ENCODE measurements at places on chromosomes 11 and 22.

GRCh38 chr11:133947321-133947756 is 9.4 kb downstream of the IGSF9B start:
- peak; percentile 52 for DNase-seq

DNA sequence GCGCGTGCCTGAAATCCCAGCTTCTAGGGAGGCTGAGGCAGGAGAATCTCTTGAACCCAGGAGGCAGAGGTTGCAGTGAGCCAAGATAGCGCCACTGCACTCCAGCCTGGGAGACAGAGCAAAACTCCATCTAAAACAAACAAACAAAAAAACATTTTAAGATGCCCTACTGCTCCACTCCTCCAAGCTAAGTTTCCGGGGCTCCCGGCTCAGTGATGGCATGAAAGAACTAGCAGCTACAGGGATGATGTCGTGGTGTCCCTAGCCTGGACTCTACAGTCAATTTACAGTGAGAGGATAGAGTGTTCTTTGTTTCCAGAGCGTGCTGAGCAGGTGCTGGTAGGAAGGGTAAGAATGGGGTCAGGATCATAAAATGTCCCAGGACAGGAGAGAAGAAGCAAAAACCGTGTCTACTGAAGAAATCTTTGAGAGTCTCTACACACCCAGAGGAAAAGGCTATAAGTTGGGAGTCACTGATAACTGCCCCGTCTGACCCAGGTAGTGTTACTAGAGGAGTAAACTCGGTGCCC is 1.2 kb upstream of the ZBTB3 start:
- DNase-seq = no peak

GRCh38 chr11:80321786-80322185 is 881.0 kb upstream of the TENM4 start:
- no peak for DNase-seq

GRCh38 chr22:46965555-46966494 is 203.4 kb downstream of the TBC1D22A start:
- no peak for DNase-seq

- no peak for DNase-seq
These were observed 20.8 kb downstream of the COMMD9 start for GRCh38 chr11:36268337-36268985.

- no peak for DNase-seq
These were observed 47.2 kb upstream of the CEP295 start for GRCh38 chr11:93614173-93614722.

DNA sequence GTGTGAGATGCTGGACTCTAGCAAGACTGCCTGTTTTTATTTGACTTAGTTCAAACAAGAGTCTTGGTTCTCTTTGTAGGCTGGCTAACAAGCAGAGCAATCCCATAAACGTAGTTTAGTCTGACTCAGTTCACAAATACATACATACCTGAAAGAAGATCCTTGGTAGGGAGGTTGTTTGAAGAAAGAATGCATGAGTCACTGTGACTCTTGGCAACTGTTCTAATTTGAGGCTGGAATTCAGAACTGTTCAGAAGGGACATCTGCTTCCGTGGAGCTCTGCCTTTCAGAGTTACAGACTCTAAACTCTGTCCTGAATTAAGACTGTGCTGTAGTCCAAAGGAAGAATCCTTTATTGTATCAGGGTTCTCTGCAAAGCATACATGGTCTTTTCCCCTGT is 32.2 kb downstream of the C2CD3 start:
- DNase-seq = peak; percentile 98

DNA sequence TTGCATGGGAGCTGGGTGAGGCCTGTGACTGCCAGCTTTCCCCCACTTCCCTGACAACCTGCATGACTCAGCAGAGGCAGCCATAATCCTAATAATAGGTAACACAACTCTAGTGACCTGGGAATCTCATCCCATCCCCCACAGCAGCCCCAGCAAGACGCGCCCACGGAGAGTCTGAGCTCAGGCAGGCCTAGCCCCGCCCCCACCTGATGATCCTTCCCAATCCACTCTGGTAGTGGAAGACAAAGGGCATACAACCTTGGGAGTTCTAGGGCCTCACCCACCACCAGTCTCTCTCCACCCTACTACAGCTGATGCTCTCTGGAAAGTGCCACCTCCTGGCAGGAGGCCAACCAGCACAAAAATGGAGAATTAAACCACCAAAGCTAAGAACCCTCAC is 60.3 kb downstream of the CWF19L2 start:
- DNase-seq = no peak

DNA sequence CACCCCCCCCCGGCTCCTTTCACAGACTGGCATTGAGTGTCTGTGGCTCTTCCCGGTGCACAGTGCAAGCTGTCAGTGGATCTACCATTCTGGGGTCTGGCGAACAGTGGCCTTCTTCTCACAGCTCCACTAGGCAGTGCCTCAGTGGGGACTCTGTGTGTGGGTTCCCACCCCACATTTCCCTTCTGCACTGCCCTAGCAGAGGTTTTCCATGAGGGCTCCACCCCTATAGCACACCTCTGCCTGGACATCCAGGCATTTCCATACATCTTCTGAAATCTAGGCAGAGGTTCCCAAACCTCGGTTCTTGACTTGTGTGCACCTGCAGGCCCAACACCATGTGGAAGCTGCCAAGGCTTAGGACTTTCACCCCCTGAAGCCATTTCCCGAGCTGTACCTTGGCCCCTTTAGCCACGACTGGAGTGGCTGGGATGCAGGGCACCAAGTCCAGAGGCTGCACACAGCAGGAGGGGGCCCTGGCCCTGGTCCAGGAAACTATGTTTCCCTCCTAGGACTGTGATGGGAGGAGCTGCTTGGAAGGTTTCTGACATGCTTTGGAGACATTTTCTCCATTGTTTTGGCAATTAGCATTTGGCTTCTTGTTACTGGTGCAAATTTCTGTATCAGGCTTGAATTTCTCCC is 26.0 kb downstream of the BCL2L13 start:
- DNase-seq = no peak

DNA sequence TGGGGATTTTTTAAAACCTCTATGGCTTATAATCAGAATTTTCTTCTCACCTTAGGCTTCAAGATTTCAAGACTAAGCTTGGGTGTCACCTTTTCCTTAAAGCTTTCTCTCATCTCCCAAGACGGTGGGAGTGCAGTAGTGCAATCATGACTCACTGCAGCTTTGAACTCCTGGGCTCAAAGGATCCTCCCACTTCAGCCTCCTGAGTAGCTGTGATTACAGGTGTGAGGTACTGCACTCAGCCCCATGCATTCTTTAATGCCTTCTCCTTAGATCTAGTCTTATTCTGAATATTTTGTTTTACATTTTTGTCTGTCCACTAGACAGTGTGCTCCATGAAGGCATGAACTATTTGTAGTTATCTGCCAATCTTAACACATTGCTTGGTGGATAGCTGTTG is 55.7 kb upstream of the FAT3 start:
- no peak for DNase-seq

GRCh38 chr11:109512680-109513079 is 90.7 kb downstream of the C11orf87 start:
- DNase-seq = no peak

GRCh38 chr11:7696424-7696823 is 9.9 kb downstream of the OVCH2 start:
- DNase-seq = no peak

- peak; percentile 53 for DNase-seq
These were observed 66.3 kb downstream of the C11orf91 start for GRCh38 chr11:33634291-33634834.

- DNase-seq = peak; percentile 82
These were observed 1945.3 kb upstream of the RAG2 start for GRCh38 chr11:38543311-38543710.

GRCh38 chr11:61039916-61040315 is 62.4 kb upstream of the CD5 start:
- no peak for DNase-seq

DNA sequence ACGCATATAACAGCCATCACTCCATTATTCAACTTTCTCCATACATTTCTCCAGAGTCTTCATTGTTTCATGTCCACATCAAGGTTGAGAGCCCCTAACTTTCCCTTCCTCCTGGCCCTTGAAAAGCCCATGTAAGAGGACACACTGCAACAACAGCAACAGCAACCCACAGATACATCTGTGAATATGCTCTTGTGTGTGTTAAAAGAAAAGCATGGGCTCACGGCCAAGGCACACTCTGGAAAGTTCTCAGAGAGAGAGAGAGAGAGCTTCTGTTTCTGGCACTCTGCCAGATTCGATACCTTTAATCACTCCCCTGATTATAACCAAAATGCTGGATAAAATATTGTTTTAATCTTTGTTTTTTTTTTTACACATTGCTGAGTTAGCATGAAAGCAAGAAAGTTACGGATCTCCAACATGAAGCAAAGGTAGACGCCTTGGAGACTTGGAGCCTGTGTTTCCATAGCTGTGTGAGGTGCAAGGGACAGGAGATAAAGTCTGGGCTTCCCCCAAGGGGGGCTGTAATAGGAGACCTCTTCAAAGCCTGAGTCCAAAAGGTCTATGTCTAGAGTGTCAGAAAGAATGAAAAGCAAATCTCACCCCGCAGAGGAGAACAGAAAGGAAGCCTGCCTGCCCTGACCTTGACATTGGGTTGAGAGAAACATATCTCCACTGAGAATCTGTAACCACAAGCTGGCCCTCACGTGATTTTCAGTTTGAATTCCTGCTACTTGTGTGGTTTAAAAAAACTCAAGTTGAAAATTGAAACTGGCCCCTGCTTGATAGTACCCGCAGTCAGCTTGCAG is 33.7 kb upstream of the MPPED1 start:
- peak; percentile 53 for DNase-seq

DNA sequence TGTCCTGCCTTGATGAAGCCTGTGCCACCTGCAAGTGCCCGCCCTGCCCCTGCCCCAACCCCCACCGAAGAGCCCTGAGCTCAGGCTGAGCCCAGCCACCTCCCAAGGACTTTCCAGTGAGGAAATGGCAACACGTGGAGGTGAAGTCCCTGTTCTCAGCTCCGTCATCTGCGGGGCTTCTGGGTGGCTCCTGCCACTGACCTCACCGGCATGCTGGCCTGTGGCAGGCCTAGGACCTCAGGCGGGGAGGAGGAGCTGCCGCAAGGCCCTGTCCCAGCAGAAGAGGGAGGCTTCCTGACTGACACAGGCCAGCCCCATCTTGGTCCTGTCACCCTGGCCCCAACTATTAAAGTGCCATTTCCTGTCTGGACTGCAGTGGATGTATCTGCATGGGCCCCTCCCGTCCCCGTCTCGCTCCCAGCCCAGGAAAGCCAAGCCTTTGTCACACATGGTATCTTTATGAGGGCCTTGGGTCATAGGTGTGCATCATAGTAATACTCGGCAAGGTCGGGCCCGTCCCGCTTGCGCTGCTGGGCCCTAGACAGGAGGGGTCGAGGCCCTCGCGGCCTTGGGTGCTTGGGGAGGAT is 882 bp downstream of the FREY1 start:
- no peak for DNase-seq

- no peak for DNase-seq
These were observed 17.5 kb downstream of the DDI1 start for GRCh38 chr11:104053743-104054478.

DNA sequence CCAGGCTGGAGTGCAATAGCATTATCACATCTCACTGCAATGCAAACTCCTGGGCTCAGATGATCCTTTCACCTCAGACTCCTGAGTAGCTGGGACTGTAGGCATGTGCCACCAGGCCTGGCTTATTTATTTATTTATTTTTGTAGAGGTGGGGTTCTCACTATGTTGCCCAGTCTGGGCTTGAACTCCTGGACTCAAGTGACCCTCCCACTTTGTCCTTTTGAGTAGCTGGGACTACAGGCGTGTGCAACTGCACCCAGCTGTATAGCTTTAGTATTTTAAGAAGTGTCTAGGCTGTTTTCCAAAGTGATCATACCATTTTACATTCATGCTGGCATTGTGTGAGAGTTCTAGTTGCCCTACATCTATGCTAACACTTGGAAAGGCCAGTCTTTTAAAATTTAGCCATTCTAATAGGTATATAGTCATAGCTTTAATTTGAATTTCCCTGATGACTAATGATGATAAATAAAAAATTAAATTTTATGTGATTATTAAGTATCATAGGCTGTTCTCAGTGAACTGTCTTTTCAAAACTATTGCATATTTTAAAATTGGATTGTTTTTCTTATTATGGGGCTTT is 96.9 kb downstream of the TMEM135 start:
- DNase-seq = no peak
